ENCODE measurements at places on chromosomes 3 and 15. TPM values are rescaled to one million over a fixed set of nuclear protein-coding genes. Genes with fewer than 3 reads are reported as not detected.

EPM2AIP1 gene
- total RNA-seq: 10.1 TPM

SCAANT1 gene
- not detected for total RNA-seq

GP5 gene
- total RNA-seq: under 0.01 TPM

BFSP2 gene
- total RNA-seq: not detected

PLSCR5 gene
- total RNA-seq: not detected
